ENCODE measurements at places on chromosomes 12 and 14. TPM values are rescaled to one million over a fixed set of nuclear protein-coding genes. Genes with fewer than 3 reads are reported as not detected.

The EPYC gene
- not detected for polyA plus RNA-seq

The ADAMTS20 gene
- not detected for polyA plus RNA-seq

The RPL10L gene
- not detected for polyA plus RNA-seq

The PRPH gene
- not detected for polyA plus RNA-seq

The TMEM52B gene
- polyA plus RNA-seq = not detected

The REC8 gene
- polyA plus RNA-seq = 12.5 TPM

The SIX1 gene
- polyA plus RNA-seq = not detected

The SIX6 gene
- not detected for polyA plus RNA-seq

The CCDC197 gene
- polyA plus RNA-seq = not detected

The OTOGL gene
- polyA plus RNA-seq = not detected

The PLD4 gene
- polyA plus RNA-seq = 103 TPM

The C12orf50 gene
- polyA plus RNA-seq = not detected

The KLRC4 gene
- polyA plus RNA-seq = not detected

The HDAC7 gene
- polyA plus RNA-seq = 20.9 TPM

The RDH16 gene
- 0.09 TPM for polyA plus RNA-seq

The SIX4 gene
- polyA plus RNA-seq = not detected

The BCL11B gene
- polyA plus RNA-seq = 0.38 TPM

The RERG gene
- not detected for polyA plus RNA-seq

The PLEKHD1 gene
- polyA plus RNA-seq = 0.11 TPM

The KSR2 gene
- not detected for polyA plus RNA-seq

The PTPN21 gene
- polyA plus RNA-seq = not detected

The CLEC6A gene
- not detected for polyA plus RNA-seq

The DNAI7 gene
- not detected for polyA plus RNA-seq

The DIO3 gene
- not detected for polyA plus RNA-seq

The CFAP251 gene
- not detected for polyA plus RNA-seq

The EFS gene
- not detected for polyA plus RNA-seq

The SERPINA4 gene
- polyA plus RNA-seq = not detected

The OAS1 gene
- 115 TPM for polyA plus RNA-seq
